CD4-positive, alpha-beta T cell treated with Interleukin-10 for 1 hour (primary cell): ENCODE measurements at places on chromosomes 2 and 18.
A peak's percentile ranks its signal among the peaks of the same experiment; 100 is the strongest.

DNA sequence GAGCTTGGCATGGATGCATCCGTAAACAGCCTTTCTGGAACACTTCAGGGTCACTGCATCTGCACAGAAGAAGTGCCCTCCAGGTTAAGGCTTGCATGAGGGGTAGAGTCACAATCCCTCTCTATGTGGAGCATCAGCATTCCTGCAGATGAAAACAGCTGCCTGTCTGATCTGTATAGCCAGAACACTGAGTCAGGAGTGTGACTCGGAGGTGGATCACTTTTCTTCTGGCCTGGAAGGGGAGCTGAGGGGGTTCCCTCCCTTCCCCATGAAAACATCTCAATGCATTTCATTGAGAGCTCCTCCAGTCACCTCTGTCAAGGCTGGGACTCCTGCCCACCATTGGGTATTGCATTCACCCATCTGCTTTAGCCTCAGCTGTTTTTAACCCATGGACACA, 72.5 kb upstream of the SERPINE2 start:
- no peak for DNase-seq

DNA sequence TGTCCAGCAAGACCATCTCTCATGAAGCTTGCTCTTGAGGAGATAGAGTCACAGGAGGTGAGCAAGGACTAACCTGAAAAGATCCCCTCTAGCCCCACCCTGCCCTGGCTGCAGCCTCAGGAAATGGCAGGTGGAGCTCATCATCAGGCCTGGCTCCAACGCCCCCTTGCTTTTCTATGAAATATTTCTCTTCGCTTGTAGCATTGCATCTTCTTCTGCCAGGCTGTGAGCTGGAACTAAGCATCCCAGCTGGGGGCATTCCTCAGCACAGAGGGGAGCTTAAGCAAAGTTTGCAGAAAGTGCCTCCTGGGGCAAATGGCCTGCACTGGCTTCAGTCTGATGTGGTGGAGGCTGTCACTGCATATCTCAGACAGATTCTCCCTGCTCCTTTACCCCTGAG, 90.1 kb upstream of the LGALSL start:
- DNase-seq, result no peak

GRCh38 chr2:1739961-1740715, 4.2 kb downstream of the PXDN start:
- no peak for DNase-seq

- DNase-seq, result no peak
Measured at GRCh38 chr2:9982248-9982647, 30.8 kb downstream of the GRHL1 start.

GRCh38 chr2:152432206-152432653, 97.3 kb downstream of the FMNL2 start:
- no peak for DNase-seq

- DNase-seq, result no peak
Measured at GRCh38 chr2:124353656-124354055, 328.6 kb downstream of the CNTNAP5 start.

DNA sequence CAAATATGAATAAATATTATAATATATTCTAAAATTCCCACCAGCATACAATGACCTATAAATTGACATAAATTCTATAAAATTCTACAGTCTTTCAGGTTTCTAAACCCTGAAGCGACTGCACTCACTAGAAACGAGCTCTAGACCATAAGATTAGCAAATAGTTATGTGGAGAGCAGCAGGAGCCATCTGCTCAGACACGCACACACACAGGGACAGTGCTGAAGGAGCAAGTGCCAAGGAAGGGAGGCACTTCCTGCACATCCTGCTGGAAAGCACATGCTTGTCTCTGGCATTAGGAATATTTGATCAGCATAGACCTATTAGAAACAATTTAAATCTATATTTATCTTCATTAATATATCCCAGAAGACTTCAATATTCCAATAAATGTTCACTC, 713.9 kb upstream of the CDH2 start:
- DNase-seq, result no peak

DNA sequence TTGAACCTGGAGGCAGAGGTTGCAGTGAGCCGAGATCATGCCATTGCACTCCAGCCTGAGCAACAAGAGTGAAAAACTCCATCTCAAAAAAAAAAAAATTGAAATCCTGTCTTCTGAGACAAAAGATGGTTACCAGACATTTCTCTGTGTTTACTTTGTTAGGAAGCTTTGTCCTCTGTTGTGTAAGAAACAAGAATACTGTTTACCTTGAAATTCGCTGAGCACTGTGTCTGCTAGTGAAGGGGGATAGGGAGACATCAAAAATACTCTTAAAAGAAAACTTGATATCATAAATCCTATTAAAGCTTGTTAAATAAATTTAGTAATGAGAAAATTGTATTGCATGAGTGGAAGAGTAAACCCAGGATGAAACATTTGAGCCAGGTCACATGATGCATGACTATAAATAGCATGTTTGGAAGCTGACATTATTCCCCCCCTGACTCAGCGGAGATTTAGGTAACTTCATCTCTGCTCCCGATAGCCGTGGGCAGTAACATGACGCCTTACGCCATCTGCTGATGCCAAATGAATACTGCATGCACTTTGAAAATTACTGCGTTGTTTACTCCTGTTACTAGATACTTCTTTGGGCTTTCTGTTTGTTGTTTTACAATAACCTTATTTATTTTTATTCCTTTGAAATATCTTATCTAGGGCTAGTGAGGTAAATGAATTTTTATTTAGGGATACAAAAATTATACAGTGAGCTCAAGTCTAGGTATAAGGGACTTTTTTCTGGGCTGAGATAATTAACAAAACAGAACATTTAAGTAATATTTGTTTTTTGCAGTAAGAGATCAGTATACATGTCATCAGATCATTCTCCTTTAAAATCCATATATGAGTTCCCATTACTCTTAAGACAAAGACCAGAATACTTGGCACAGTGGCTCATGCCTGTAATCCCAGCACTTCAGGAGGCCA, 134.9 kb downstream of the MAP3K20 start:
- peak; percentile 58 for DNase-seq

DNA sequence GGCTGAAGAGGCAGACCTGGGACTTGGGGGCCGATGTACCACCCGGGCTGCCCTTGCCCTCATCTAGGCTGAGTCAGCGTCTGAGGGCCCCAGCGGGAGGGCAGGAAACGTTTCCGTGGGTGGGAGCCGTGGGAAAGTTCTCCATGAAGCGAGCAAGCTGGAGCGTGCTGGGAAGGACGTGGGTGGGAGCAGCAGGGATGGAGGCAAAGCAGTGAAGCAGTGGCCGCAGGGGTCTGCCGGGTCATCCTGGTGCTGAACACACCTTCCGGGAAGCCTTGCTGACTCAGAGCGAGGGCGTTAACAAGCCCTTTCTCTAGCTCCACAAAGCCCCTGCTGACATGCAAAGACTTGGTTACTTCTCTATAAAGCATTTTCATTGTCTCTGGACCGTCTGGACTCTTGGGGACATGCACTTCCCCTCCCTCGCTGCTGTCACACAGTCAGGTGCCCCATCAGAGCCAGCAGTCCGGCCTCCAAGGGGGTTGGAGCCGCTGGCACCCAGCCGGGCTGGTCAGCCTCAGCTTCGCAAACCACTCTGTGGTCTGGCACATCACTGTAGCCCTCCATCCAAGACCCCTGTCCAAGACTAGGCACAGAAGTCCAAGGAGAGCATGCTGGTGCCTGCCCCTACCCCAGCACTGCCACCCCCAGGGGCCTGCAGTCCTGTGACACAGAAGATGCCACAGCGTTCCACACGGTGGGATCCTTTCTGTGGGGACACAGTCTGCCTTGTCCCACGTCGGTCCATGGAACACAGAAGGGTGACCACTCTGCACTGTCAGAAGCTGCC, 115.1 kb upstream of the GPC1 start:
- DNase-seq, result no peak

GRCh38 chr2:56739413-56739812, 555.6 kb downstream of the CCDC85A start:
- no peak for DNase-seq

- DNase-seq, result no peak
Measured at GRCh38 chr2:46270384-46270783, 26.8 kb upstream of the EPAS1 start.

GRCh38 chr2:203143391-203143790, 95.4 kb upstream of the CYP20A1 start:
- DNase-seq, result no peak

- no peak for DNase-seq
Measured at GRCh38 chr2:130190237-130190636, 8.0 kb downstream of the TUBA3E start.

DNA sequence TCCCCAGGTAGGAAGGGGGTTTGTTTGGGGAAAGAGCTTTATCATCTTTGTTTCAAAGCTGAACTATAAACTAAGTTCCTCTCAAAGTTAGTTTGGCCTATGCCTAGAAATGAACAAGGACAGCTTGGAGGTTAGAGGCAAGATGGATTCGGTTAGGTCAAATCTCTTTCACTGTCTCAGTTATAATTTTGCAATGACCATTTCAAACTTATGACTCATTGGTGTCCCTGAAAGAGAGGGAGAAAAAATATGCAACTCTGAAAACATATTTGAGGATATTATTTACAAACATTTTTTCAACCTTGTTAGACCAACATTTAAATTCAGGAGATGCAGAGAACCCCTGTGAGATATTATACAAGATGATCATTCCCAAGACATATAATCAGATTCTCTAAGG, 95.7 kb downstream of the EFEMP1 start:
- no peak for DNase-seq

GRCh38 chr2:85156153-85156552, 23.0 kb downstream of the TCF7L1 start:
- DNase-seq, result no peak

GRCh38 chr2:167140330-167140729, 252.1 kb downstream of the XIRP2 start:
- DNase-seq, result no peak

DNA sequence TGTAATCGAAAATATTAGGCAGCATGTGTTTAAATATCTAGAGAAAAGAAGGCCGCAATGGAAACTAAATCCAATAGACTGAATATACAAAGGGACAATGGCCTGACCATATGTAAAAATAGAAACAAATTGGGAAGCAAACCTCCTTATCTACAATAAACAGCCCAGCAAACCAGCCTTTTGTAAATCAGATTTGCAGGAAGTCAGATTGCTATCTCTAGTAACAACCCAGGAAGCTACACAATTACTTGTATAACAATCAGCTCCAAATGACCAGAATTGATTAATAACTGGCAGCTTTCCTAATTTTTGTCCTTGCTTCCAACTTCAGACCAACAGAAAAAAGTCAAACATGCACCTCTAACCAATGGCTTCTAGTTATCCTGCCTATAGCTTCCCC, 860.0 kb downstream of the CPS1 start:
- DNase-seq, result no peak
